OCI-M1 (cell line): ENCODE measurements at places on chromosomes 4 and X.

GRCh38 chrX:64976673-64977040 lies 407 bp upstream of the ZC4H2 start:
- no peak for DNase-seq

- no peak for DNase-seq
Measured at GRCh38 chr4:8083086-8083825, 75.4 kb downstream of the ABLIM2 start.

DNA sequence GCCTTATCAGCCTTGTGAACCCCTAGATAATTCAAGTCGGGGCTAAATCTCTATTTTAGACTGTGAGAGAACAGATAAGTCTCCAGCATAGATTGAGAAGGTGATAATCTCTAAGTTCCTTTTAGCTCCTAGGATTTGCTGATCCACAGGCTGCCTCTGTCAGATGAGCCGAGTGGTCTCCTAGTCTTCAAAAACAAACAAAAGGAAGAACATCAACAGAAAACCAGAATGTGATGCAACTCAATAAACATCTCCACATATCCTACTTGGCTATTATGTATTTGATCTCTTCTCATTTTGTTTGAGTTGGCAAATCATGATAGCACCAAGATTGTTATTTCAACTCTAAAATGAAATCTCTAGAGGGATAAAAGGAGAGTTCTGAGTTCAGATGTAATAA lies 88.4 kb upstream of the SLC7A11 start:
- DNase-seq = no peak

GRCh38 chrX:103927030-103927429 lies 35.4 kb upstream of the TMSB15B start:
- DNase-seq = no peak

DNA sequence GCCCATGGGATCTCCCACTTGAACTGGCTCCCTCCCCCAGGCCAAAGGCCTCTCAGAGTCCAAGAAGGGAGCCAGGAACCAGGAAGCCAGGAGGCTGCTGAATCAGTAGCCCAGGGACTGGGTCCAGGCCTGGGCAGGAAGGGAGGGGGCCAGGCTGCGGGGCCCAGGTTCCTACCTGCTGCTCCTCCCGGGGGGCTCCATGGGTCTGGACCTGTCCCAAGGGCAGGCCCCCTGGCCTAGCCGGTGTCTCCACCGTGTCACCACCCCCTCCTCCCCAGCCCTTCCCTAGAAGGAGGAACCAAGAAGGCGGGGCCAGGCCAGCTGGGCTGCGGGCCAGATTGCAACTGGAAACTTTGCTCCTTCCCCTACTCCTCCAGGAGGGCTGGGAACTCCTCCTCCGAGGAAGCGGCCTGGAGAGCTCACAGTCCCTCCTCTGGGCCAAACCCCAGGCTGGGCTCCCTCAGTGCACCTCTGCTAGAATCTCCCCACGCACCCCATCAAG lies at the start of gene IQSEC2:
TSS of gene IQSEC2 (minus strand) at position 264 of the 502 bp plus-strand sequence.
- peak; percentile 85 for DNase-seq

DNA sequence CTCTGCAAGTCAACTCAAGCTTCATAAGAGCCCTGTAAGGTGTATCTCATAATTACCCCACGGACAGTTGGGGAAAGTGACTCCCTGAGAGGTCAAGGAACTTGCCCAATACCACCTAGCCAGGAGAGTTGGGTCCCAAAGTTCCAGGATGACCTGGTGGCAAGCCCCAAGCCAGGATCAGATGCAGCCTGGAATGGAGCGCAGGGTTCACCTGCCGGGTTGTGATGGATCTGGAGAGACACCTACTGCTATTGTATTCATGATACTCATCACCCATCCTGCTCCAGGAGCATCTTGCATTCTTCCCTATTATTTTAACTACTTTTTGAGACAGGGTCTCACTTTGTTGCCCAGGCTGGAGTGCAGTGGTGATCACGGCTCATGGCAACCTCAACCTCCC lies 36.1 kb downstream of the ZBTB49 start:
- no peak for DNase-seq

GRCh38 chr4:173365359-173365996 lies 5.3 kb upstream of the SAP30 start:
- DNase-seq = no peak

- DNase-seq = peak; percentile 76
Measured at GRCh38 chr4:48779095-48779997, 733 bp downstream of the FRYL start.

GRCh38 chr4:29046186-29046585 lies 1674.0 kb upstream of the PCDH7 start:
- no peak for DNase-seq

DNA sequence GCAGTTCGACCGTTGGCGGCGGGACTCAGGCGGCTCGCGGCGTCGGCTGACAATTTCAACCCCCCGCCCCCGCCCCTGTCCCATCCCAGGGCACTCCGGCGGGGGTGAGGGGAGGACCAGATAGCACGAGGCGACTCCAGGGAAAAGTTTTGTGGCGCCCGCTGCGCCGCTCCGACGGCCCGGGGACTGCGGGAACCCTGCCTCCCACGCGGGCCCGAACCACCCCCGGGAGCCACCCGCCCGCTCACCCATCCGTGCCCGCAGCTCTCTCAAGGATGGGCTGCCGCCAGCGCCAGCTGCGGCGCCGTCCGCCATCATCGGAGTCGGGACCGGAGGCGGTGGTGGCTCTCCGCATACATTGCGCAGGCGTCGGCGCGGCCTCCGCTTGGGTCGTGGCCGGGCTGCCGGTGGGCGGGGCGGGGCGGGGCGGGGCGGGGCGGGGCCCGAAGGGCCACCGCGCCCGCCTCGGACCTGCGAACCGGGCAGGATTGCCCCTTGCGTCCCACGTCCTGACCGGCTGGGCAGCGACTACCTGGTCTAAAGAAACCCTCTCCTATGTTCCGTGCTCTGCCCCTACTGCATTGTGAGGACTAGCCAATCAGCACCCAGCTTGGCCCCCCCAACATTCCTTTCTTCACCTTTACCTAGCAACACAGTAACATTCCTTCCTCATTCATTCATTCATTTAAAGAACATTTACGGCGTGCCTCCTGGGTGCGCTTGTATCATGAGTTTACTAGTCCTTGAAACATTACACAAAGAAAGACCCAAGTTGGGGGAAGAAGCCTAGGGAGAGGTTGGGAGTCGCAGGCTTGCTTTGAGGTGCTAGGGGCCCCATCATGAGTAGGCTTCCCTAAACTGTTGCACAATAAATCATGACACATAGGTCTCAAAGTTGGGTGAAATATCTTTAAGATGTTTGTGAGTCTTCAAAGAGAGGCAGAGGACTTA lies at the start of gene MAP7D3:
TSS of gene MAP7D3 (minus strand) at position 360 of the 951 bp plus-strand sequence. CDS start at position 318, 42 bp downstream.
- DNase-seq = peak; percentile 50

- no peak for DNase-seq
Measured at GRCh38 chrX:66399273-66399672, 235.2 kb downstream of the HEPH start.

- DNase-seq = no peak
Measured at GRCh38 chr4:32435308-32435707, 1715.1 kb downstream of the PCDH7 start.

DNA sequence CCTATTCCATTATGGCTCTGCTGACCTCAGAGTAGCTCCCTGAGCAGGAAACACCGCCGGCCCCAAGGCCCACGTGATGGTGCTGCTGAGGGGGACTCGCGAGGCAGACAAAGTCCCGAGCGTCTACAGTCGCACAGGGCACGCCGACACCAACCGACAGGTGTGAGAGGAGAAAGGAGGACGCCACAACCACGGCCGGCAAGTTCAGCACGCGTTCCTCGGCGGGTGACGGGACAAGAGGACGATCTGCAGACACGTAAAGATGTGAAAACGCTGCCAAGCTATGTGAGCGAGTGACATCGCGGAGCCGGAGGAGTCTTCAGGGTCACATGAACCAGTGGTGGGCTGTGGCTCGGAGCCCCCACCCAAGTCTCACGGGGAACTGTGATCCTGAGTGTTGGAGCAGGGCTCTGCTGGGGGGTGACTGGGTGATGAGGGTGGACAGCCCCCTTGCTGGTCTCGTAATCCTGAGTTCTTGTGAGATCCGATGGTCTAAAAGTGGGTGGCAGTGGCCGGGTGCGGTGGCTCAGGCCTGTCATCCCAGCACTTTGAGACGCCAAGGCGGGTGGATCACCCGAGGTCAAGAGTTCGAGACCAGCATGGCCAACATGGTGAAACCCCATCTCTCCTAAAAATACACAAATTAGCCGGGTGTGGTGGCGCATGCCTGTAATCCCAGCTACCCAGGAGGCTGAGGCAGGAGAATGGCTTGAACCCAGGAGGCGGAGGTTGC lies 34.0 kb downstream of the PPP2R3B start:
- no peak for DNase-seq

DNA sequence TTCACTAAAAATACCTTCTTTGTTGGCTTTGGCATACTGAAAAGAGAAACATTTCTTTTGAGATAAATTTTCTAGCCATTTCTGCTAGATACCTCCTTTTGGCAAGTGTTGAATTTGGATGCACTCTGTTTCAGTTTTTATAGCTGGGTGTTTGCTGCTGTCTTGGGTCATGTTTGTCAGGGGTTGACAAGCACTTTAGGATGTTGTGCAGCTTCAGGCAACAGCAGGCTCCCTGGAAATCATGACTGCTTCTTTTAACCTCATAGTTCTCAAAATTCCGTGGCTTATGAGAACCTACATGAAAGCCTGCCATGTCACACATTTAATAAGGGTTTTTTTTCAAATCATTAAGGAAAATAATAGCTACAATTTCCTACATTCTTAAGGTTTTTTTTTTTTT lies 36.7 kb downstream of the CCSER1 start:
- DNase-seq = no peak

GRCh38 chr4:54550395-54551171 lies 107.2 kb upstream of the KIT start:
- DNase-seq = peak; percentile 78

DNA sequence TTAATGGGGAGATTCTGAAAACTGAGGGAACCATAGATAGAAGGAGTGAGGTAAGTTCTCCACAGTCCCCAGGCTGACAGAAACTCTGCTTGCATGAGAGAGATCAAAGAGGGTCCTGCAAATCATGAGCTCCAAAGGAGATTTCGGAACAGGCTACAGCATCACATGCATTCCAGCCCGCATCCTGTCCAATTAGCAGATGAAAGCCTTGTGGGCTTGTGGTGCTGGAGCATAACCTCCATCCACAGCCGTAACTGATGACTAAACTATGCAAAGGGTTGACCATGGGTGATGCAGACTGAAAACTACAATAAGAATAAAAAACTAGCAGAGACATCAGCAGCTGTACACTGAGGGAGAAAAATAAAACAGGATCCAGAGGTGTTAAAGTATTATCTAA lies 654.5 kb downstream of the TLL1 start:
- DNase-seq = no peak

GRCh38 chr4:179871726-179872125 lies 2371.5 kb upstream of the TENM3 start:
- peak; percentile 35 for DNase-seq

- DNase-seq = no peak
Measured at GRCh38 chr4:75742451-75742850, 18.1 kb downstream of the USO1 start.

DNA sequence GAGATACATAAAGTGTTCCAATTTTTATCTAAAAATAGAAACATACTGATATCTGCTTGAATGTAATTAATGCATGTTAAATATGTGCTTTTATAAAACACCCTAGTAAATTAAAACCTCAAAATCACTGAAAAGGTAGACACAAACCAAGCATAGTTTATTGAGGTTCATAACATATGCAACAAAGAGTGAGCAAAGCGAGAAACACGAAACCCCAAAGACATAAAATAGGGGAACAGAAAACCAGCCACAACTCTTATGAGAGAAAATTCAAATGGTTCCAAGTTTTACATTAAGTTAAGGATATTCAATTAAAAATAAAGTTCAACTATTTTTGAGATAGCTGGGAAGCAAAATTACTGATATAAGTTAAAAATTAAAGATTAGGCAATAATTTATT lies 336.4 kb upstream of the AGA start:
- no peak for DNase-seq

GRCh38 chr4:87045234-87045558 lies 110.4 kb downstream of the AFF1 start:
- no peak for DNase-seq

- no peak for DNase-seq
Measured at GRCh38 chrX:105323928-105324327, 103.4 kb upstream of the TEX13A start.

DNA sequence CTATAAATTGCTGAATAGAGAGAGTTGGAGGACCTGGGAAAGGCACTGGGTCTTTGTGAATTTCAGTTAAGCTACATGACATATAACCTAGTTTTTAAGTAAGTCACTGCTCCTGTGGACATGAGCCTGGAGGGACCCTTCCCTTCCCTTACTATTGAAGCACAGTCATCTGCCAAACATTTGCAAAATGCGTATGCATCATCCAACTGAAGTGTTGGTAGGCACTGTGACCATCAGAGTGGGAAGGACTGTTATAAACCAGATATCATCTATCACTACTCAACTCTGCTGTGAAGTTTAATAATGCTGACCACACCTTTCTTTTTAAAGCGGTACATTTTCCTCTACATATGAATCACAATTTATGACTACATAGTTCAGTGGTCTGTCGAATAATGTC lies 5.2 kb downstream of the GABRA3 start:
- no peak for DNase-seq

GRCh38 chr4:173758132-173758531 lies 228.1 kb upstream of the HAND2 start:
- DNase-seq = no peak

- no peak for DNase-seq
Measured at GRCh38 chrX:39473812-39474211, 623.9 kb downstream of the BCOR start.

DNA sequence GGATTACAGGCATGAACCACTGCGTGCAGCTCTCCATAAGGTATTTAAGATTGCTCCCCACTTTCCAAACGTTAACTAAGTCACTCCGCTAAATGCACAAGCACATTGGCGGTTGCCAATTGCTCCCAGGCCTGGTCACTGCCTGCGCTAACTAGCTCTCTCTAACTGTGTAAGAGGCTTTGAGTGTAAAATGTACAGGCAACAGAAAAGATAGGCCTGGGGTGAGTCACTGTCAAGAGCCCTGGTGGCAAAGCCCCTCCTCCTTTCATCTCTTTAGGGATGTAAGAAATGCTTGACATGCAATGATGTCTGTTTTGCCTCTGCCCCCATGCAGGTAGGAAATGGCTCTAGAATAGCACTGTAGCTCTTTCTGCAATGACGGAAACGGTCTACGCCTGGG lies 329.7 kb upstream of the GATB start:
- DNase-seq = no peak

- no peak for DNase-seq
Measured at GRCh38 chrX:49910344-49910743, 12.1 kb upstream of the CLCN5 start.

DNA sequence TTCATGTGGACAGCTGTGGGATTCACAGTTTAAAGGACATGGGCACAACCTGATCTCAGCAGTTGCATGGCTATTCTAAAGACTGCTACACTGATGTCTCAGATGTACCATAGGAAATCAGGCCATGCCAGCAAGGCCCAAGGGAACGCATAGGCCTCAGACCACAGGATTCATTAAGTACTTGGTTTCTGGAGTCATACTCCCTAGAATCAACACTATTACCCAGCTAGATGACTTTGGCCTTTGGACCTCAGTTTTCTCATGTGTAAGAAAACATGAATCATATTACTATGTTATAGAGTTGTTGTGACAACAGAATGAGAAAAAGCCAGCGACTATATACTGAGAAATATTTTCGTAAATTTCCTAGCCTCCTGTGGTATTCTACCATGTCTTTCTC lies 67.9 kb downstream of the NHS start:
- no peak for DNase-seq
